Hepatocyte (in vitro differentiated cells): ENCODE measurements at places on chromosomes 11 and 22.
A peak's percentile ranks its signal among the peaks of the same experiment; 100 is the strongest.

DNA sequence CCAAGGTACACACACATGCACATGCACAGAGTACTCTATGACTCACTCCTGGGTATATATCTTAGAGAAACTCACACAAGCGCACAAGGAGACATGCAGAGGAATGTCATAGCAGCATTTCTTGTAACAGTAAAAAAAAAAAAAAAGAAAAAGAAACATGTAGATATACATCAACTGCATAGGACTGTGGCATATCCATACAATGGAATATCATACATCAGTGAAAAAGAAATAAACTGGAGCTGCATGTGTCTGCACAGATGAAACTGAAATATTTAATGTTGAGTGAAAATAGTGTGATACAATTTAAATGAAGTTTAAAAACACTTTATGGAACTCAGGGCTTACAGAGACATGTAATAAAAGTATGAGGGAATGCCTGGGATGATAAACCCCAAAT, 46.4 kb downstream of the SYT13 start:
- DNase-seq = no peak

DNA sequence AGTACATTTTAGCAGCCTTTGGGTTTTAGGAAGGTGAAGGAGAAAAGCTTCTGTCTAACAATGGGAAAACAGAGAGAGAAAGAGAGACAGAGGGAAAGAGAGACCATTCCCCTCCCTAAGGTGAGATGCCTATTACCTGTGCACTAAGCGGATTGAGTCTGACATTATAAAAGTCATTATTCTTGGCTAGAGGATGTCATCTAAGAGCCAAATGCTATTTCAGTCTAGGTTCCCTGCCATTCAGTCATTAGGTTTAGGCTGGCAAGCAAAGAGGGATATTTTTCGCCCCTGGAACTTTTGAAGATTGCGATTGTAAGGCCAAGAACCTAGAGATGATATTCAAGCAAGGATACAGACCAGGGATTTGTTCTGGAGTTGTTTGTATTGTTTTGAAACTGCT, 7.2 kb downstream of the BLID start:
- no peak for DNase-seq

- no peak for DNase-seq
Observed at GRCh38 chr11:69814902-69815301, 4.3 kb downstream of the FGF3 start.

GRCh38 chr11:13278609-13279486, 1.3 kb downstream of the BMAL1 start:
- peak; percentile 19 for DNase-seq

DNA sequence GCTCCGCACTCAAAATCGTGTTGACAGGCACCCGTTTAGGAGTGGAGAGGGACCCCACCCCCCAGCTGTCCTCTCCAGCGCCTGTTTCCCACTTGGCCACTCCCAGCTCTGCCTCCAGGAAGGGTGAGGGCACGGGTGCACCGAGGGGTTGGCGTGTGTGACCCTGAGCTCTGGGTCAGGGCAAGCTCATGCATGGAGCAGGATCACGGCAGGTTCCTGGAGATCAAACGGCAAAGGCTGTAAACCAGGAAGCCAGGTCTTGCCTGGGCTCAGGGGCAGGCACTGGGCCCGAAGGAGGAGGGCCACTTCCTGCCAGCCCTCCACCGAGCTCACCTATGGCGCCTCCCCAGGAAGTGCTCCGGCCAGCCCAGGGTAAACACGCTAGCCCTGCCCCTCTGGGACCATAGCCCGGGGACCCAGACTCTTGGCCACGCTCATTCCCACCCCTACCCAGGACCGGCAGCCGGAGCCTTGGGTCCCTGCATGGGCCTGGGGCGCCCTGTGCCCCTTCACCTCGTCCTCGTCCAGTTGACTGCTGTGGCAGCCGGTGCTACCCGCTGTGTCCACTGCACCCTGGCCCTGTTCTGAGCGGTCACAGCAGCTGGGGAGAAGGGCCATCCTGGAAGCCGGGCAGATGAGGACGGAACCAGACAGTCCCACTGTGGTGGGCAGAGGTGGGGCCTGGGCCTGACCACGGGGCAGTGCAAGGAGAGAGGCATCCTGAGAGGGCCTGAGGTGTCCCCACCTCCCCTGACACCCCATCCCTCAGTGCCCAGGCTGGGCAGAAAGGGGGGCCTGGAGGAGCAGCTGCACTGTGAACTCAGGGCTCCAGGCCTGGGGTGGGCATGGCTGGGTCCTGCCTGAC, 1.0 kb upstream of the EPS8L2 start:
- peak; percentile 75 for DNase-seq

- no peak for DNase-seq
Observed at GRCh38 chr11:127308291-127308690, 307.7 kb upstream of the KIRREL3 start.

GRCh38 chr11:72924568-72925190, 110.5 kb downstream of the ATG16L2 start:
- no peak for DNase-seq

- DNase-seq = peak; percentile 40
Observed at GRCh38 chr11:104254347-104254746, 90.4 kb upstream of the PDGFD start.

- no peak for DNase-seq
Observed at GRCh38 chr11:35227576-35228327, 88.8 kb downstream of the CD44 start.

GRCh38 chr11:12050470-12051286, 42.3 kb upstream of the DKK3 start:
- DNase-seq = no peak

GRCh38 chr11:57787920-57788702, 26.5 kb downstream of the CTNND1 start:
- DNase-seq = no peak

GRCh38 chr11:26204101-26204500, 127.8 kb upstream of the ANO3 start:
- DNase-seq = no peak

DNA sequence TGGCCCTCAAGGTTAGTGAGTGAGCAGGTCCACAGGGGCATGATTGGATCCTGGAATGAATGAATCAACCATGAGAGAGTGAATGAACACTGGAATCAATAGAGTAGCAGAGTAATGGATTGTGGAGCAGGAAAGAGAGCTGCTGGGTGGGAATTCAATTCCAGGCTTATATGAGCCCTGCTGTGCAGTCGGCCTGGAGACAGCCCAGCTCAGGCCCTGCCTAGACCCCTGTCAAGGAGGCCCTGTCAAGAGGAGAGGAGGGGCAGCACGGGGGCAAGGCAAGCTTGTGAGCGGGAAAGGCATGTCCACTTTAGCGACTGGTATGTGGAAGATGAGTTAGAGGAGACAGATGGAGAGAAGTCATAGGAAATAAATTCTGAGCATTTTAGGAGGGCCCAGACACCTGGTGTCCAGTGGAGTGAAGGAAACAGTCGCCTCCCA, 1.3 kb upstream of the FOLR1 start:
- DNase-seq = no peak

- peak; percentile 13 for DNase-seq
Observed at GRCh38 chr11:10864688-10865087, 6.8 kb upstream of the ZBED5 start.

DNA sequence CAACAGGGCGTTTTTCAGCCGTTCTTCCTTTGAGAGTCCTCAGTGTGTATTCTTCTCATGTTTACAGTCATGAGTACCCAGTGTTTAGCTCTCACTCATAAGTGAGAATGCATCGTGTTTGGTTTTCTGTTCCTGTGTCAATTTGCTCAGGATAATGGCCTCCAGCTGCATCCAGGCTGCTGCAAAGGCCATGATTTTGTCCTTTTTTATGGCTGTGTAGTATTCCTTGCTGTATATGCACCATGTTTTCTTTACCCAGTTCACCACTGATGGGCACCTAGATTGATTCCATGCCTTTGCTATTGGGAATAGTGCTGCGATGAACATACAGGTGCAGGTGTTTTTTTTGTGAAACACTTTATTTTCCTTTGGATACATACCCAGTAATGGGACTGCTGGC, 23.5 kb downstream of the B3GAT1 start:
- no peak for DNase-seq

DNA sequence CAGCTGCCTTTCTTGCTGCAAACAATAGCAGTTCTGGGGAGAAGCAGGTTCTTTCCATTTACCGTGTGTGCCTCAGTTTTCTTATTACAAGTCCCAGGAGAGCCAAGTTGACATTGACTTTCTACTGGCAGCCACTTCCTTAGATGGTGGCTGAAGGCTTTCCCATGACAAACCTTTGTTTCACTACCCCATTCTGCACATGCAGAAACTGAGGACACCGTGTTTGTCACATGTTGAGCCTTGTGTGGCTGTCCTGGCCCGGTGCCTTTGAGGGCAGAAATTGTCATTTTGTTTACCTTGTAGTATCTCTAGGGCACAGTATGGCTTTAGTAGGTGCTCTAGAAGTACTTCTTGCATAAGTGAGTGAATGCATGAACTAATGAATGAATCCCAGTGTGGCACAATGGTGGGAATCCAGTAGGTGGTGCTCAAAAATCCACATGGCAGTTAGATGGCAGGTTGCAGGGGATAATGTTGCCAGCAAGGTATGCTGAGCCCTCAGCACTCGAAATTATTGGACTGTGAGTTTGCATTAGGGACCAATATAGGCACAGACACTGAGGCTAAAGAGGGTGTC, 101.6 kb downstream of the CSNK2A3 start:
- DNase-seq = no peak

DNA sequence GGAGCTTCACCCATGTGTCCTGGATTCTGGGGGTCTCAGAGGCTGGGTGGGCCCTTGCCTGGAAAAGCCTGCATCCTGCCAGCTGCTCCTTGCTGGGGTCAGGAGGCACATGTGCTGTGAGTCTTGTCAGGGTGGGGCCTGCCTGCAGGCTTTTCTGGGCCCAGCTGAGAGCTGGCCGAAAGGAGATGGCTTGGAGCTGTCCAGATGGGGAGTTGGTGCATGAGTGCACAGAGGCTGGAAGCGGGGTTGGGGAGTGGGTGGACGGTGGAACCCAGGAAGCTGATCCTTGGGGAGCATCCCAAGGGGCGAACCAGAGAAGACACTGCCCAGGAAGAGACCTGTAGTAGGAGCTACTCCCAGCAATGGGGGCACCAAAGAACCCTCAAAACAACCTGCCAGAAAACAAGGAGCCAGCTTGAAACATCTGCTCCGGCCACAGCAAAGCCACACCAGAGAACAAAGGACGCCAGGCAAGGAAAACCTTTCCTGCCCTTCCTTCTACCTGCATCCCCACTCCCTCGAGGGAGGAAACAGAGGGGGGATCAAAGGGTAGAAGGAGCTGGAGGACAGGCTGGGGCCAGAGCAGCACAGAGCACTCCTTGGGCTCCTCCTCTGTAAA, 8.2 kb upstream of the KCTD17 start:
- no peak for DNase-seq

DNA sequence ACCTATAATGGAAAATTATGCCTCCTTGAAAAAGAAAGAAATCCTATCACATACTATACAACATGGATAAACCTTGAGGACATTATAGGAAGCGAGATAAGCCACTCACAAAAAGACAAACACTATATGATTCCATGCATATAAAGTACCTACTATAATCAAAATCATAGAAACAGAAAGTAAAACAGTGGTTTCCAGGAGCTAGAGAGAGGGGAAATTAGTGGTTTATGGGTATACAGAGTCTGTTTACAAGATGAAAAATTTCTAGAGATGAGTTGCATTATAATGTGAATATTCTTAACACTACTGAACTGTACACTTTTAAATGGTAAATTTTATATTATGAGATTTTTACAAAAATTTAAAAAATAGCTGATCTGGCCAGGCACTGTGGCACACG, 40.5 kb upstream of the ARHGAP42 start:
- DNase-seq = no peak

GRCh38 chr11:118849825-118850224, 33.9 kb upstream of the CXCR5 start:
- DNase-seq = no peak

GRCh38 chr11:122331079-122331478, 215.1 kb upstream of the BLID start:
- no peak for DNase-seq

DNA sequence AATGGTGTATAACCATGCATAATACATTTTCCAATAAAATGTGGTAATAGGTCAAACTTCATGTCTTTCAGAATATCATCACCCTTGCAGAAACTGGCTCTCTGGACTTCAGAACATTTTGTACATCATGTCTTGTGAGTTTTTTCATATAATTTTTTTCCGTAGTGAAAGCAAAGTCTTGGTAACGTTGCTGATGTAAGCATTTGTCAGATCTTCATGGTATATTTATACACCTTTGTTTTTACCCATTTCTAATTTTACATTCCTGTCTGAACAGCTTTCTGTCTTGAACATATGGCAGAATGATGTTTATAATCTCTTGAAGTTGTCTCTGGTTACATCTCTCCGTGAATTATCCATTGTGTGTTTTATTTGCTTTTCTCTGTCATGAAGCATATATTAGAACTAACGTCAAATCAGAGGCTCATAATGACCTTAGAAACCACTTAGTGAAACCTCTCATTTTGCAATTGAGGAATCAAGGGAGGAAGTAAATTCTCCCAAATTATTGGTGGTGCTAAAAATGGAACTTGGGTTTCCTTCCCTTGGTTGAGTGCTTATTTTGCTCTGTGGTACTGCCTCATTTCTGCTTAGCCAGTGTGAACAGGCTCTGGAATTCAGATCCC, 37.4 kb downstream of the CSRP3 start:
- DNase-seq = no peak

- peak; percentile 29 for DNase-seq
Observed at GRCh38 chr11:13110929-13111812, 102.1 kb downstream of the RASSF10 start.

DNA sequence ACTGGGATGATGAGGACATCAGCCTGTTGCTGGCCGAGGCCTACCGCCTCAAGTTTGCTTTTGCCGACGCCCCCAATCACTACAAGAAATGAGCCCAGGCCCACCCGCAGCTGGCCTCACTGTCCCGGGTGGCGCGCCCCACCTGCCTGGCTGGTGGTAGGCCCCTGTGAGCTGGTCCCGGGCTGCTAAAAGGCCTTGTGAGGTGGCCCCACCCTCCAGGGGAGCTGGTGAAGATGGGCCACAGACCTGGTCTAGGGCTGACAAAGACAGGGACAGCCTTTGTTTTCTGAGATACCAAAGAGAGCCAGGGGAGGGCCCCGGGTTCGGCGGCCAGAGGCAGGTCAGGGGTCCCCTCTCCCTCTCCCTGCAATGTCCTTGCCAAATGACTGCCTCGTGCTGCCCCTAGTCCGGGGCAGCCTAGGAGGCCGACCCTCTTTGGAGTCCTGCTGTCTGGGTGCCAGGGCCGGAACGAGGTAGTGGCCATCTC, 411.1 kb downstream of the TBC1D22A start:
- DNase-seq = no peak
